Upper lobe of right lung (tissue), 1 donor: ENCODE measurements at places on chromosomes 2 and 18.

- H3K27ac ChIP-seq, result no peak overlapping the region
- no peak overlapping the region for H3K4me3 ChIP-seq
- no peak for DNase-seq
- no peaks in the 10 kb centered on the region for H3K4me1 ChIP-seq
- no peaks in the 10 kb centered on the region for H3K36me3 ChIP-seq
These were observed 243.4 kb downstream of the IKZF2 start for GRCh38 chr2:212908031-212908430.

GRCh38 chr2:174683392-174683759 is 80.9 kb downstream of the CHRNA1 start:
- H3K4me3 ChIP-seq, result peak overlapping the region; percentile 89
- H3K4me1 ChIP-seq, result no peaks in the 10 kb centered on the region
- no peaks in the 10 kb centered on the region for H3K27me3 ChIP-seq
- no peak for DNase-seq
- H3K27ac ChIP-seq, result no peak overlapping the region

- no peak overlapping the region for H3K4me3 ChIP-seq
- no peaks in the 10 kb centered on the region for H3K36me3 ChIP-seq
- peaks cover 1% of the 10 kb centered on the region for H3K4me1 ChIP-seq
These were observed 68.3 kb downstream of the ICOS start for GRCh38 chr2:204004912-204005311.

GRCh38 chr18:62736077-62736855 is 20.9 kb downstream of the PHLPP1 start:
- no peaks in the 10 kb centered on the region for H3K36me3 ChIP-seq
- H3K27me3 ChIP-seq, result no peaks in the 10 kb centered on the region
- peaks cover 8% of the 10 kb centered on the region for H3K4me1 ChIP-seq
- no peak overlapping the region for H3K27ac ChIP-seq
- DNase-seq, result no peak

GRCh38 chr18:56709463-56709862 is 58.3 kb downstream of the WDR7 start:
- H3K27me3 ChIP-seq, result no peaks in the 10 kb centered on the region
- no peaks in the 10 kb centered on the region for H3K4me1 ChIP-seq
- no peak overlapping the region for H3K4me3 ChIP-seq
- H3K36me3 ChIP-seq, result no peaks in the 10 kb centered on the region
- H3K27ac ChIP-seq, result no peak overlapping the region
- DNase-seq, result no peak

DNA sequence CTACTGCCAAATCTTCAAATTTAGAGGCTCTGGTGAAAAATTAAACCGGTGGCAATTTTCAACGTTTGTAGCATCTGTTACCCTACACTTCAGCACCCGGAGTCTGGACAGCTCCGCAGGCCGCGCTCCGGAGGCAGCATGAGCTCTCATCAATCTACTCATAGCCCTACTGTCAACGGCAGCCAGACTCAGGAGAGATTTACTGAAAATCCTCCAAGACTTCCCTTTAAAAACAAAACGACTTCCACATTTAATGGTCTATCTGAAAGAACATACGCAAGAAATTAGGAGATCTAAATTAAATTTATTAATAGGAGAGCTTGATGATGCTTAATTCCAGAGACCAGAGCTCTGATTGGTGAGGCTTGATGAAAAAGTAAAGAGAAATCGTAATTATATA is 970 bp upstream of the ADCYAP1 start:
- peaks cover 21% of the 10 kb centered on the region for H3K4me1 ChIP-seq
- peaks cover 82% of the 10 kb centered on the region for H3K27me3 ChIP-seq
- H3K4me3 ChIP-seq, result no peak overlapping the region
- DNase-seq, result peak; percentile 75
- H3K27ac ChIP-seq, result no peak overlapping the region

- H3K36me3 ChIP-seq, result no peaks in the 10 kb centered on the region
- no peaks in the 10 kb centered on the region for H3K27me3 ChIP-seq
- H3K27ac ChIP-seq, result peak overlapping the region; percentile 25
- no peak overlapping the region for H3K4me3 ChIP-seq
- no peak for DNase-seq
These were observed 141.9 kb upstream of the ID2 start for GRCh38 chr2:8539743-8540551.

DNA sequence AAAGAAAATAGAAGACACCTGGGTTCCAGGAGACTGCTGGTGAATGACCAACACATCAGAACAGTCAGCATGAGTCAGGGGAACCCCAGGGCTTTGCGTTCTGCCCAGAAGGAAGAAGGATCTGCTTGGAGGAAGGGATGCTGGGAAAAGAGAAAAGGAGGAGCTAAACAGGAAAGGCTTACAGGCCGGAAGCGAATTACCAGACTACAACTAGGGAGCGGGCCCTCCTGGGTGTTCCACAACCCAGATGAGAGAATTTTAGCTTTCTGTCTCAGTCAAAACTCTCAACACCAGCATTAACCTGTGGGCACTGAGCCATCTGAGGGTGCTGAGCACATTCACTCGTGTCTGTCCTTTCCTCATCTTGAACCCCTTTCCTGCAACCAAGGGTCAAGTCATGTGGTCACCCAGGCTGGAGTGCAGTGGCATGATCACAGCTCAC is 19.2 kb downstream of the CDC42EP3 start:
- no peaks in the 10 kb centered on the region for H3K27me3 ChIP-seq
- peaks cover 90% of the 10 kb centered on the region for H3K4me1 ChIP-seq
- DNase-seq, result no peak
- peak overlapping the region; percentile 77 for H3K27ac ChIP-seq

GRCh38 chr2:120963997-120964705 is 228.5 kb downstream of the GLI2 start:
- no peak for DNase-seq
- H3K4me3 ChIP-seq, result no peak overlapping the region
- no peak overlapping the region for H3K27ac ChIP-seq

DNA sequence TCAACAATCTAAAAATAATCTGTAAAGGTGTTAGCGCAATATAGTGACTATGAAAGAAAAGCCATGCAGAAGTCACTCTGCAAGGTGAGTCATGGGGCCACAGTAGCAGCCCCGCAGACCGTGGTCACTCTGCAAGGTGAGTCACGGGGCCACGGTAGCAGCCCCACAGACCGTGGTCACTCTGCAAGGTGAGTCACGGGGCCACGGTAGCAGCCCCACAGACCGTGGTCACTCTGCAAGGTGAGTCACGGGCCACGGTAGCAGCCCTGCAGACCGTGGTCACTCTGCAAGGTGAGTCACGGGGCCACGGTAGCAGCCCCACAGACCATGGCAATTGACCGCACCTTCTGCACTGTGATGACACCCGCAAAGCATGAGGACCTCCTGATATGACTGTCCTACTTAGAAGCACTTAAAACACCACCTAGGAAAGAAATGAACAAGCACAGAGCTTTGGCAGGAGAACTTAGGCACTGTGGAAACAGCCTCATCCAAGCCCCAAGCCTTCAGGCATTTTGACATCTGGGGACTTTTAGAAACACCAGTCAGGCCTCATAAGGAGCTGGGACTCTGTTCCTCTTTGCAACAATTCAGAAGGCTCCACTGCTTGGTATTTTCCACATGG is 70.1 kb downstream of the LDLRAD4 start:
- DNase-seq, result peak; percentile 27
- no peak overlapping the region for H3K4me3 ChIP-seq
- H3K36me3 ChIP-seq, result no peaks in the 10 kb centered on the region
- H3K4me1 ChIP-seq, result no peaks in the 10 kb centered on the region

DNA sequence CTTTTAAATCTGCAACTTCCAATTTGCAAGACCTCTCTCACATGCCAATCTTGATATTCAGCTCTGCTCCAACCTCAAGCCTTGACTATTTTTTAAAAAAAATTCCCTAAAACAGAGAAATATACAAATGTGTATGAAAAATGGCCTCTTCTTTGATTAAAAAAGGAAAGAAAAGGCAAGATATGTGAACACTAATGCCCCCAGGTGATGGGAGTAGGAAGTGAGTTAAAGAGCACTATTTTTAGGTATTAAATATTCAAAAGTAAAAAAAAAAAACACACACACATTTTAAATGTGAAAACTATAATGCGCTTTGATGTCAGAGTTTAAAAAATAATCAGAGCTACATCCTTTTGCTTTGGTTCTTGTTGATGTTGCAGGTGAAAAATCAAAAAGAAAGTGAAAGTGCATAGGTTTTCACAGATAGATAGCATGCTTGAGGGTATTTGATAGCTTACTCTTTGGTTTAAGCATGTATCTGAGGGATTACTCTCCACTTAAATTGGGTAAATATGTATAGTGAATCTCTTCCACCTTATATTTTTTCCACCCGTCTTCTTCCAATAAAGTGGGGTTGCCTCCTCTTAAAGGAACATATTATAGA is 406.0 kb upstream of the POU3F3 start:
- no peaks in the 10 kb centered on the region for H3K4me1 ChIP-seq
- no peaks in the 10 kb centered on the region for H3K27me3 ChIP-seq
- no peak overlapping the region for H3K27ac ChIP-seq
- DNase-seq, result no peak
- no peaks in the 10 kb centered on the region for H3K36me3 ChIP-seq

- no peaks in the 10 kb centered on the region for H3K4me1 ChIP-seq
- H3K27ac ChIP-seq, result no peak overlapping the region
- no peaks in the 10 kb centered on the region for H3K27me3 ChIP-seq
- DNase-seq, result peak; percentile 38
These were observed 770.7 kb upstream of the SLC8A1 start for GRCh38 chr2:41222593-41222992.

DNA sequence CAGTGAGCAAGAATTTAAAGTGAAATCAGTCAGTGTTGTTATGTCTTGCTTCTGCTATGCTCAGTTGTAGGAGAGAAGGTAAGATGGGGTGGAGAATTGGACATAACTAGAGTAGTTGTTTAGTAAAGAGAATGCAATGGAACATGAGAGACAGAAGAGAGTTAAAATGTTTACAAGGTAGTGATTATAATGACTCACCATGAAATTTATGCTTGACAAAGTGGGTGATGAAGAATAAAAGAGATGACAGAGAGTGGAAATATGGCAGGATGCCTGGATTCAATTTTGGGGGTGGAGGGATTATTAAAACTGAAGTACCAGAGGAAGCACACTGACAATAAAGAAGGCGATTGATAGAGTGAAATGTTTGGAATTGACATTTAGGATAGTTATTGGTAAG is 10.6 kb downstream of the SCG2 start:
- no peaks in the 10 kb centered on the region for H3K27me3 ChIP-seq
- no peaks in the 10 kb centered on the region for H3K4me1 ChIP-seq
- DNase-seq, result no peak
- H3K27ac ChIP-seq, result no peak overlapping the region
- no peaks in the 10 kb centered on the region for H3K36me3 ChIP-seq

DNA sequence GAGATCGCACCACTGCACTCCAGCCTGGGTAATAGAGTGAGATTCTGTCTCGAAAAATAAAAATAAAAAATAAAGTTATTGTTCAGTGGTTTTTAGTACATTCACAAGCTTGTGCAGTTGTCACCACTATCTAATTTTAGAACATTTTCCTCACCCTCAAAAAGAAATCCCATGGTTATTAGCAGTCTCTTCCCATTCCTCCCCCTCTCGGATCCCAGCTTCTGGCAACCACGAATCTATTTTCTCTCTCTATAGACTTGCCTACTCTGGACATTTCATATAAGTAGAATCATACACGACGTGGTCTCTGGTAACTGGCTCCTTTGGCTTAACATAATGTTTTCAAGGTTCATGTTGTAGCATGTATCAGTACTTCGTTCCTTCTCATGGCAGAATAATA is 38.6 kb downstream of the CABLES1 start:
- no peak overlapping the region for H3K4me3 ChIP-seq
- DNase-seq, result no peak
- no peaks in the 10 kb centered on the region for H3K27me3 ChIP-seq
- no peak overlapping the region for H3K27ac ChIP-seq

GRCh38 chr2:68403199-68403644 is 38.1 kb downstream of the PLEK start:
- H3K36me3 ChIP-seq, result no peaks in the 10 kb centered on the region
- H3K4me1 ChIP-seq, result no peaks in the 10 kb centered on the region
- DNase-seq, result no peak
- H3K4me3 ChIP-seq, result no peak overlapping the region
- H3K27ac ChIP-seq, result no peak overlapping the region

DNA sequence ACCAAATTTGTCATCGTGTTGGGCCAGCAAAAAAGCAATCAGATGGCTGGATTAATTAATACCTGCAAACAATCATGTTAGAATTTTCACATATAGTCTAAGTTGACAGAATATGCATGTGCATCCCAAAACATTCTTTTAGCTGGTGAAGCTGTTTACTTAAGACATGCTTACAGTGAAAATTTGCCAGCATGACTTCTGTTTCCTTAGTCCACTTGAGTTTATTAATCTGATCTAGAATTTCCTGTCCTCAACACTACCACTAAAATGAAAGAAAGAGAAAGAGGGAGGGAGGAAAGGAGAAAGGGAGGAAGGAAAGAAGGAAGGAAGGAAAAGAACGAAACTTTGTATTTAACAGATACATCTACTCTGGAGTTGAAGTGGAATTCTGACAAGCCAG is 2109.9 kb upstream of the PIK3C3 start:
- no peak overlapping the region for H3K4me3 ChIP-seq
- peaks cover 6% of the 10 kb centered on the region for H3K4me1 ChIP-seq
- no peaks in the 10 kb centered on the region for H3K36me3 ChIP-seq
- peaks cover 3% of the 10 kb centered on the region for H3K27me3 ChIP-seq

- H3K36me3 ChIP-seq, result no peaks in the 10 kb centered on the region
- H3K4me1 ChIP-seq, result peaks cover 9% of the 10 kb centered on the region
- no peaks in the 10 kb centered on the region for H3K27me3 ChIP-seq
- no peak overlapping the region for H3K4me3 ChIP-seq
These were observed 74.5 kb downstream of the MOGAT1 start for GRCh38 chr2:222745836-222746559.

DNA sequence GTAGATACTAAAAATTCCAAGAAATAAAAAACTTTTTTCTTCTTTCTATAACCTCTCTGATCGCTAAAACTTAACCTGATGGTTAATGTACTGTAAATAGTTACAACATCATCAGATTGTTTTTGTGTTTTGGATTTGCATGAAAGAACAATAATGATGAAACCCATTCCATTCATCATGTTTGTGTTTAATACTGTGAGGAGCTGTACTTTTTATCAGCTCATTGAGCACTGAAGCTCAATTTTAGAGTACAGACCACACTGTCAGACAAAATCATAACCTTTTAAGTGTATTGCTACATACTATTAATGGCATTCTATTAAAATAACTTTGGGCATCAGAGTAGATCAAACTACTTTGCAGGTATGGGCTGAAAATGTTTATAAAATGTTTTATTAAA is 14.8 kb upstream of the BBS5 start:
- H3K4me3 ChIP-seq, result no peak overlapping the region
- no peak for DNase-seq
- H3K36me3 ChIP-seq, result no peaks in the 10 kb centered on the region
- H3K27me3 ChIP-seq, result no peaks in the 10 kb centered on the region
- H3K4me1 ChIP-seq, result no peaks in the 10 kb centered on the region
- H3K27ac ChIP-seq, result no peak overlapping the region

DNA sequence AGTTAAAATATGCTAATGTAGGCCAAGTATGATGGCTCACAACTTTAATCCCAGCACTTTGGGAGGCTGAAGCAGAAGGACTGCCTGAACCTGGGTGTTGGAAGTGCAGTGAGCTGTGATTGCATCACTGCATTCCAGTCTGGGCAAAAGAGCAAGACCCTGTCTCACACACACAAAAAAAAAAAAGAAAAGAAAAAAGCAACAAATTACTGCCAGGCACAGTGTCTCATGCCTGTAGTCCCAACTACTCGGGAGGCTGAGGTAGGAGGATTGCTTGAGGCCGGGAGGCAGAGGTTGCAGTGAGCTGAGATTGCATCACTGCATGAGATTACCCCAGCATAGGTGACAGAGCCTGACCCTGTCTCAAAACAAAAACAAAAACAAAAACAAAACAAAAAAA is 110.6 kb downstream of the PRELID3A start:
- H3K27me3 ChIP-seq, result no peaks in the 10 kb centered on the region
- DNase-seq, result no peak
- H3K36me3 ChIP-seq, result no peaks in the 10 kb centered on the region
- no peak overlapping the region for H3K27ac ChIP-seq
- peaks cover 16% of the 10 kb centered on the region for H3K4me1 ChIP-seq

GRCh38 chr2:112566104-112566503 is 18.3 kb upstream of the CHCHD5 start:
- no peak overlapping the region for H3K27ac ChIP-seq
- no peak for DNase-seq
- no peaks in the 10 kb centered on the region for H3K4me1 ChIP-seq
- H3K4me3 ChIP-seq, result no peak overlapping the region
